ENCODE measurements at places on chromosomes 7 and 10.

DNA sequence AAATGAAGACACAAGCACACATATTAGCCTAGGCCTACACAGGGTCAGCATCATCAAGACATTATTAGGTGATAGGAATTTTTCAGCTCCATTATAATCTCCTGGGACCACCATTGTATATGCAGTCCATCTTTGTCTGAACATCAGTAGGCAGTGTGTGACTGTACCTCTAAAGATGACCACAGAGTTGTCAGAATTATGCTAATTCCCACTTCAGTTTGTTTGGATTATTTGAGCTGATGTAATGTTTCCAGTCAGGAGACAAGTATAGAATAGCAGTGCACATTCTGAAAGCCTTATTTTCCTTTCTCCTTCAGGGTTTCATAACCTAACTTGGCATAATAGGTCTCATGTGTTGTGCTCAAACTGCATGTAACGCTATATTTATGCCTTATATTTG is 306.4 kb downstream of the NXPH1 start:
- DNase-seq: no peak

GRCh38 chr7:922334-923107 is 32.0 kb downstream of the ADAP1 start:
- DNase-seq: no peak

DNA sequence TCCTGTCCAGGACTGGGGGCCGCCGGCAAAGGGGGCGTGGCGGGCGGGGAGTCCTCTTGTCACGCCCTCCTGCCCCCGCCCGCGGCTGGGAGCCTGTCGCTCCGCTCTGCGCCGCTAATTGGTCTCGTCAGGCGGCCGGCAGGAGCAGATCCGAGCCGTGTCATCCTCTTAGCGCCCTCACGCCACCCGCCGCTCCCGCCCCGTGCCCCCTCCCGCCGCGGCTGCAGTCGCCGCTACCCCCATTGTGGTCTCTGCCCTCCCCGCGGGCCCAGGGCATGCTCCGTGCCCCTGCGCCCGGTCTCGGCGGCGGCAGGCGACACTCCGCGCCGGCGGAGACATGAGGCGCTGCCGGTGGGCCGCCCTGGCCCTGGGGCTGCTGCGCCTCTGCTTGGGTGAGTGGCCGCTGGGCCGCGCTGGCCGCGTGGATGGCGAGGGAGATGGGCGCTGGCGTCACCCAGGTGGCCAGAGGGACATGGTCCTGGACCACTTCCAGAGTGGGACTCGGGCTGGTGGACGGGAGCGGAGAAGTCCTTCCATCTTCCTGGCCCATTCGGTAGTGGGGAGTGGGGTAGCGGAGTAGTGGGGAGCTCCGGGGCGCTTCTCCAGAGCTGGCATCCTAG is at the start of gene CDHR1:
CDHR1 (plus strand) TSS at position 114 of the 620 bp plus-strand sequence; CDS start at position 338, 224 bp downstream.
- DNase-seq: no peak

- DNase-seq: no peak
These were observed 81.0 kb upstream of the NRBF2 start for GRCh38 chr10:63052083-63052482.

GRCh38 chr10:125762692-125763648 is 12.7 kb downstream of the MMP21 start:
- no peak for DNase-seq

DNA sequence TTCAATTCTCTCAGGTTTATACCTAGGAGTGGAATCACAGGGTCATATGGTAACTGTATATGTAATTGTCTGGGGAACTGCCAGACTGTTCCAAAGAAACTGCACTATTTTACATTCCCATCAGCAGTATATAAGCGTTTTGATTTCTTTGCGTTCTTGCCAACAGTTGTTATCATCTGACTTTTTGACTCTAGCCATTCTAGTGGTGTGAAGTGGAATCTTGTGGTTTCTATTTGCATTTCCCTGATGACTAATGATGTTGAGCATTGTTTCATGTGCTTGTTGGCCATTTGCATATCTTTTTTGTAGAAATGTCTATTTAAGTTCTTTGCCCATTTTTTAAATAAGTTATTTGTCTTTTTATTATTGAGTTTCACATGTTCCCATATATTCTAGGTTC is 44.3 kb upstream of the ZC3HAV1 start:
- no peak for DNase-seq
